Esophagus squamous epithelium (tissue), 5 donors: ENCODE measurements at places on chromosomes 7 and 10.

GRCh38 chr7:46532571-46532970, 611.5 kb upstream of the IGFBP3 start:
- no peak for DNase-seq

- DNase-seq, result no peak
Observed at GRCh38 chr7:16204953-16205352, 216.4 kb downstream of the CRPPA start.

- no peak for DNase-seq
Observed at GRCh38 chr10:126702181-126702580, 31.7 kb upstream of the C10orf90 start.

DNA sequence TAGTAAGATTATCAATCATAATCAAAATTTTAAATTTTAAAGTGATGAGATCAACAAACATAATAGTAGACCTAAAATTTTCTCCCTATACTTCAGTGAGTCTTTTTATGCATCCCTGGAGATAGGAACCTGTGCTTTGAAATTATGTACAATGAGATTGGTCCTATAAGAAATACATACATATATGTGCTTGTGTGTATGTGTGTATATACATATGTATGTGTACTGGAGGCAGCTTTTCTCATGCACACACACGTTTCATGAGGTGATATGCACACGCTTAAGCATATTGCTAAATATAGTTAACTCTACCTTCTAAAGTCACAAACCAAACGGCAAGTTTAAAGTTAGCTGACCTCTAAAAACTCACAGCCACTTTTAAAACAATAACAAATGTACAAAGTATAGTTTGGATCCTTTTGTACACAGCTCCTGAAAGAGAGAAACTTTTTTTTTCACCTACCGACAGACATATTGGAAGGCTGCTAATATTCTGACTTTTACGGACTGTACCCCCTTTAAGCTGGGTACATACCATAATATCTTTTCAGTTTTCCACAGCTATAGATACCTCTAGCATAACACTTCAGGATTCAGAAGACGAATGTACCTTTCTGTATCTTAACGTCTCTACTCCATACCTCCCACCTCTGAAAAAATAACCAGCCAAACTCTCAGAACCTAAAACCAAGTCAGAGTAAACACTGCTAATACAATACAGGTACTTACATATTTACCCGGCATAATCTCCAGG, 3.3 kb downstream of the ITGB1 start:
- no peak for DNase-seq

GRCh38 chr7:94634502-94634901, 21.4 kb downstream of the SGCE start:
- DNase-seq, result no peak

GRCh38 chr10:33208166-33208565, 126.3 kb downstream of the NRP1 start:
- no peak for DNase-seq

DNA sequence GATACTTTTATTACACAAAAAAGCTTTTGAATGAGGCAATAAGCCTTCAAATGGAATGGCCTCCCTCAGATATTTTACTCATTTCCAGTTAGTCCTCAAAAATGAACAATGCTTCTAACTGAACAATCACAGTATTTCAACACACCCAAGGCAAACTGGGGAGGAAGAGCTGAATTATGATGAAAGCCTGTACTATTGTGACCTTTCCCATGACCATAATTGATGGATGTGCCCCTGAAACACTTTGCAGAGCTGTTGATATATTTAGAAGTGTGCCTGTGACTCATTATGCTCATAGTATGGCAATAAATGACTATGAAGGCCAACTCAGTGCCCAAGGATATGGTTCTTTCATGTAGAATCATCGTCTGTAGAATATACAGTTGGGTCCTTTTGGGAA, 248.1 kb downstream of the AHR start:
- DNase-seq, result no peak
